ENCODE measurements at places on chromosomes 4 and X.

GRCh38 chr4:157775971-157776370 is 396.9 kb downstream of the GASK1B start:
- DNase-seq: no peak

GRCh38 chr4:6783111-6783981 is 819 bp downstream of the KIAA0232 start:
- DNase-seq: peak; percentile 93

GRCh38 chr4:5952286-5952974 is 59.5 kb upstream of the CRMP1 start:
- DNase-seq: no peak

DNA sequence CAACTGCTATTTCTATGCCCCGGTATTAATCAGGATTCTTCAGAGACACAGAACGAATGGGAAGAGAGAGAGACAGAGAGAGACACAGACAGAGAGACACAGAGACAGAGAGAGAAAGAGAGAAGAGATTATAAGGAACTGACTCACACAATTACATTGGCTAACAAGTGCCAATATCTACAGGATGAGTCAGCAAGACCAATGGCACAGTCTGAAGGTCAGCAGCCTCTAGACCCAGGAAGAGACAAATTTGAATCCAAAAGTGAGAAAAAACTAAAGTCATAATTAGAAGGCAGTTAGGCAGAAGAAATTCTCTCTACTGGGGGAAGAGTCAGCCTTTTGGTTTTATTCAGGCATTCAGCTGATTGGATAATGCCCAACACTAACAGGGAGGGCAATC is 187.3 kb downstream of the MAB21L2 start:
- DNase-seq: no peak

All from ureter (tissue), 1 donor.